ENCODE measurements at places on chromosomes 12 and 14. TPM values are rescaled to one million over a fixed set of nuclear protein-coding genes. Genes with fewer than 3 reads are reported as not detected.

Gene TDG
- 27.6 TPM for total RNA-seq

Gene CLEC7A
- 0.07 TPM for total RNA-seq

Gene STX2
- 34.5 TPM for total RNA-seq

Gene DNAJC22
- total RNA-seq: 0.85 TPM

Gene CFAP251
- total RNA-seq: 1.7 TPM

Gene ZNF219
- total RNA-seq: 3.9 TPM

Measured in pulmonary artery endothelial cell (primary cell).